ENCODE measurements at places on chromosomes 6 and 20. TPM values are rescaled to one million over a fixed set of nuclear protein-coding genes. Genes with fewer than 3 reads are reported as not detected.

PDE10A gene
- 9.6 TPM for total RNA-seq

TSHZ2 gene
- 9.8 TPM for total RNA-seq

TFAP2A gene
- total RNA-seq = 16.0 TPM

HLA-DPA1 gene
- 73.7 TPM for total RNA-seq

OR2H1 gene
- total RNA-seq = not detected

HLA-DMB gene
- total RNA-seq = 15.2 TPM

WFDC10A gene
- total RNA-seq = not detected

GSTA2 gene
- total RNA-seq = not detected

TRIM15 gene
- not detected for total RNA-seq

ID1 gene
- 356 TPM for total RNA-seq

GJA10 gene
- not detected for total RNA-seq

GTSF1L gene
- 7.2 TPM for total RNA-seq

MYLK2 gene
- 0.91 TPM for total RNA-seq

KIFC1 gene
- total RNA-seq = 5.8 TPM

FAM50B gene
- 14.2 TPM for total RNA-seq

FAM83C gene
- total RNA-seq = 0.36 TPM

ADGB gene
- total RNA-seq = 8.1 TPM

TAAR6 gene
- not detected for total RNA-seq

BPIFA1 gene
- not detected for total RNA-seq

ZSCAN23 gene
- total RNA-seq = 5.3 TPM

C4B gene
- 137 TPM for total RNA-seq

CFAP61 gene
- total RNA-seq = 8.1 TPM

SLC17A4 gene
- total RNA-seq = not detected

SCP2D1 gene
- not detected for total RNA-seq

CCM2L gene
- total RNA-seq = 4.6 TPM

PACRG gene
- total RNA-seq = 2.9 TPM

SLC4A11 gene
- total RNA-seq = 12.7 TPM

KIAA0408 gene
- 1.5 TPM for total RNA-seq

RGS17 gene
- total RNA-seq = 1.6 TPM

AIF1 gene
- total RNA-seq = 14.6 TPM

IL17A gene
- not detected for total RNA-seq

SPATA25 gene
- total RNA-seq = 7.4 TPM

TMEM200A gene
- total RNA-seq = 5.1 TPM

SLC17A3 gene
- not detected for total RNA-seq

PLA2G7 gene
- total RNA-seq = 38.2 TPM

NEURL2 gene
- total RNA-seq = 9.8 TPM

LRRC1 gene
- 25.0 TPM for total RNA-seq

RIMS4 gene
- 61.9 TPM for total RNA-seq

DACT2 gene
- 28.1 TPM for total RNA-seq

RIPOR2 gene
- 16.1 TPM for total RNA-seq

SASH1 gene
- 48.6 TPM for total RNA-seq

PBOV1 gene
- not detected for total RNA-seq

NNAT gene
- 0.41 TPM for total RNA-seq

ZNF451 gene
- 68.6 TPM for total RNA-seq

DLL1 gene
- 40.4 TPM for total RNA-seq

SEMG1 gene
- 0.14 TPM for total RNA-seq

FRK gene
- total RNA-seq = 3.2 TPM

HSPA1L gene
- total RNA-seq = 8.5 TPM

MCCD1 gene
- not detected for total RNA-seq

DOK5 gene
- total RNA-seq = 1.2 TPM

CLPSL1 gene
- total RNA-seq = not detected

VEGFA gene
- 335 TPM for total RNA-seq

TMEM217 gene
- 0.50 TPM for total RNA-seq

MACROD2 gene
- total RNA-seq = 19.4 TPM

GHRH gene
- not detected for total RNA-seq

IBTK gene
- 26.5 TPM for total RNA-seq

TMEM14B gene
- 165 TPM for total RNA-seq

PSMG4 gene
- 20.8 TPM for total RNA-seq

PGC gene
- 18.4 TPM for total RNA-seq

Measured in prostate gland (tissue), 2 donors.